Smooth muscle cell of bladder (primary cell): ENCODE measurements at places on chromosomes 2 and 18. TPM values are rescaled to one million over a fixed set of nuclear protein-coding genes. Genes with fewer than 3 reads are reported as not detected.

LOXL3 gene
- 34.4 and 57.5 TPM in 2 replicates for total RNA-seq

XRCC5 gene
- 172 and 190 TPM in 2 replicates for total RNA-seq

TMEM17 gene
- total RNA-seq = 1.8 and 2.7 TPM in 2 replicates

RAMP1 gene
- 10.1 and 10.5 TPM in 2 replicates for total RNA-seq

SERPINB10 gene
- not detected in 2 replicates for total RNA-seq

SCN2A gene
- 0.43 and 3.0 TPM in 2 replicates for total RNA-seq
